ENCODE measurements at places on chromosomes 12 and 14.

DNA sequence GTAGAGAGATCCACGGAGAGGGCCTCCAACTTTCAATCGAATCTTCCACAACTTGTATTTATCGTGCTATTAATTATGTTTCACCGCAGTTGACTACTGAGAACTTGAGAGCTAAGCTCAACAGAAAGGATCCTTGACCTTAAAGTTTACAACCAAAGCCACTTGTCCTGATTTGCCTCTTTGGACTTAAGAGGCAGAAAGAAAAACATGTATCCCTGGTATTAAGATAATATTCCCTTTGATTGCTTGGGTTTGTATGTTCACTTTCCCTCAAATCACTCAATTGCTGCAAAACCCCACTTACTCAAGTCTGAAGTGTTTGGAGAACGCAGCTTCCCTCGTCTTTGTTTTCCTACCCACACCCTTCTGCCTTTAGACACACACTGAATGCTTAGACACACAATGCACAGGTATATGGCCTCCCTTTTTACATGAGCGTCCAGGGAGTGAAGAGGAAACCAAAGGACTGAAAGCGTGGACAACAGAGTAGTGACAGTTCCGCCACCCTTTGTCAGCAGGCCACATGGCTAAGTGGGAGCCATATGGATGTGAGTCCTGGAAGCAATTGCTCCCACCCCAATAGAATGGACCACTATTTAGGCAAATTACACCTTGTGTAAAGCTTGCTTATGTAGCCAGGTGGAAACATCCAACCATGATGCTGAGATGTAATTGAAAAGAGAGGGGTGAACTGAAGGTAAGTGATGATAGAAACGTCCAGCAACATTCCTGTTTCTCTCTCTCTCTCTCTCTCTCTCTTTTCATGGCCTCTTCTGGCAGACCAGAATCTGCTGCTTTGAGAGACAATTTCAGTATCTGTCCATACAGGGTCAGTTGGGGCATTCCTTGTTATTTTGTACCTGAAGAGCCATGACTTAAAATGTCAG, 1.4 kb upstream of the PKP2 start:
- DNase-seq: no peak

- no peak for DNase-seq
Observed at GRCh38 chr14:101584055-101584859, 23.0 kb downstream of the DIO3 start.

GRCh38 chr14:80726211-80726610, 215.3 kb downstream of the CEP128 start:
- no peak for DNase-seq

DNA sequence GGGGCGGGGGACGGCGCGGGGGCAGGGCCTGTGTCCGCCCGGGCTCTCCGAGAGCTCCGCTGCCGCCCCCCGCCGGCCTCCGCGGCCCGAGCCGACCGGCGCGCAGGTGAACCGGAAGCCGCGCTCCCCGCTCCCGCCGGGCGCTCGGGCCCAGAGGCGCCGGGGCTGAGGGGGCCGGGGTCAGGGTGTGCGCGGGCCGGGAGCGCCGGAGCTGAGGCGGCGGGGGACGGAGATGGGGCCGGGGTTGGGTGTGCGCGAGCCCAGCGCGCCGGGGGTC, 431 bp downstream of the HIP1R start:
- DNase-seq: peak; percentile 15

DNA sequence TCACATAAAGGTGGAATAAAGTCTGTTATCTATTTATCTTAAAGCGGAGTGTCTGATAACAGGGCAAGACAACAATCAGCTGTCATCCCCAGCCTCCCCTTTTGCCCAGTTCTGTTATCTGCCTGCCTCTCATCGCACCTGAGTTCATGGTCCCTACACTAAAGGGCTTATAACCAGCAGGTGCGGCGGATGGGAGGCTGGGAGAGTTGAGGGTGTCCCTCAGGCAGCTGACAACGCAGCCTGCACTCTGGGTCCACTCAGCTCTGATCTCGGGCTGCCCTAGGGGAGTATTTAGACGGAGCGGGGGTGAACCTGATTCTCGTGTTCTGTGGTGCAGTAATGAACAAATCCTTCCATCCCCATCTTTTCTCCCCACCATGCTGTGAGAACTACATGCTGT, 34.0 kb upstream of the JDP2 start:
- no peak for DNase-seq
